Aortic smooth muscle cell (primary cell): ENCODE measurements at places on chromosomes 3 and 15. TPM values are rescaled to one million over a fixed set of nuclear protein-coding genes. Genes with fewer than 3 reads are reported as not detected.

FBXW12 gene
- total RNA-seq = not detected in 2 replicates

ANKUB1 gene
- not detected in 2 replicates for total RNA-seq

CKMT1B gene
- not detected in 2 replicates for total RNA-seq

ALDH1L1 gene
- total RNA-seq = 3.2 and 3.3 TPM in 2 replicates

ACY1 gene
- 45.0 and 52.8 TPM in 2 replicates for total RNA-seq

ALDH1A2 gene
- 3.3 and 7.0 TPM in 2 replicates for total RNA-seq

CXCR6 gene
- not detected in 2 replicates for total RNA-seq

ACOX2 gene
- 25.6 and 27.1 TPM in 2 replicates for total RNA-seq

NR1I2 gene
- under 0.01 and 0.06 TPM in 2 replicates for total RNA-seq

ZNF502 gene
- 5.2 and 5.9 TPM in 2 replicates for total RNA-seq

UBA7 gene
- total RNA-seq = 36.2 and 56.0 TPM in 2 replicates

RARB gene
- 1.2 and 6.9 TPM in 2 replicates for total RNA-seq

CD96 gene
- under 0.01 TPM in 2 replicates for total RNA-seq

ZNF80 gene
- 0.06 TPM in 1 of 2 replicates, not detected in the other for total RNA-seq

ACAD9 gene
- 33.6 and 40.4 TPM in 2 replicates for total RNA-seq

ROBO2 gene
- 0.81 and 3.2 TPM in 2 replicates for total RNA-seq

DCUN1D1 gene
- total RNA-seq = 32.8 and 41.9 TPM in 2 replicates

SATB1 gene
- 32.4 and 32.6 TPM in 2 replicates for total RNA-seq
